ENCODE measurements at places on chromosomes 2 and 18. TPM values are rescaled to one million over a fixed set of nuclear protein-coding genes. Genes with fewer than 3 reads are reported as not detected.

MSTN gene
- total RNA-seq = 0.08 TPM

EVX2 gene
- not detected for total RNA-seq

TMEM182 gene
- total RNA-seq = 12.5 TPM

GRHL1 gene
- total RNA-seq = 13.7 TPM

GRCh38 chr2:64770781-64771334 is 117.1 kb upstream of the SERTAD2 start:
- DNase-seq = no peak

GRCh38 chr2:34096562-34097171 is 497.6 kb upstream of the FAM98A start:
- peak; percentile 46 for DNase-seq

- no peak for DNase-seq
These were observed 5.8 kb upstream of the PAX8 start for GRCh38 chr2:113284476-113284875.

- no peak for DNase-seq
These were observed 390.3 kb downstream of the ARHGAP15 start for GRCh38 chr2:143519521-143519920.

DNA sequence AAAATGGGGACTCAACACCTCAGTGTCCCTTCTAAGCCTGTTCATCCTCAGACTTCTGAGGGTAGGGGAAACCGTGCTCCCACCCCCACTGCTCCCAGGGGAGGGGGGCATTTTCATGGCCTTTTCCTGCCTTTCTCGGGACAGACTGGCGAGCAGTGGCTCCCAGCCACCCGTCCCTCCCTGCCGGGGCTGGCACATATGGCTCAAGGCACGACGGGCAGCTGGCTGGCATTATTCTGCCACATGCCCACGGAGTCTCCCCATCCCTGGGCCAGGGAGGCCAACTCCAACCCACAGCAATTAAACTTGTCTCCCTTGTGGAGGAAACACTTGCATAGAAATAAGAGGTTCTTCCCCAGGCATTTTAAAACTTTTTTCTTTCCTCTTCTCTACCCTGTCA is 148.5 kb upstream of the CBLN2 start:
- no peak for DNase-seq

DNA sequence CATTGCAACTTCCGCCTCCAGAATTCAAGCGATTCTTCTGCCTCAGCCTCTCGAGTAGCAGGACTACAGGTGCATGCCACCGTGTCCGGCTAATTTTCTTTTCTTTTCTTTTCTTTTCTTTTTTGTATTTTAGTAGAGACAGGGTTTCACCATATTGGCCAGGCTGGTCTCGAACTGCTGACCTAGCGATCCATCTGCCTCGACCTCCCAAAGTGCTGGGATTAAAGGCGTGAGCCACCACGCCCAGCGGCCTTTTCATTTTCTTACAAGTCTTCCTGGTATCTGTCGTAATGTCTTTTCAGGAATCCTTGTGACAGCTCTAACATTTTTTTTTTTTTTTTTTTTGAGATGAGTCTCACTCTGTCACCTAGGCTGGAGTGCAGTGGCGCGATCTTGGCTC is 66.4 kb upstream of the EDAR start:
- no peak for DNase-seq

DNA sequence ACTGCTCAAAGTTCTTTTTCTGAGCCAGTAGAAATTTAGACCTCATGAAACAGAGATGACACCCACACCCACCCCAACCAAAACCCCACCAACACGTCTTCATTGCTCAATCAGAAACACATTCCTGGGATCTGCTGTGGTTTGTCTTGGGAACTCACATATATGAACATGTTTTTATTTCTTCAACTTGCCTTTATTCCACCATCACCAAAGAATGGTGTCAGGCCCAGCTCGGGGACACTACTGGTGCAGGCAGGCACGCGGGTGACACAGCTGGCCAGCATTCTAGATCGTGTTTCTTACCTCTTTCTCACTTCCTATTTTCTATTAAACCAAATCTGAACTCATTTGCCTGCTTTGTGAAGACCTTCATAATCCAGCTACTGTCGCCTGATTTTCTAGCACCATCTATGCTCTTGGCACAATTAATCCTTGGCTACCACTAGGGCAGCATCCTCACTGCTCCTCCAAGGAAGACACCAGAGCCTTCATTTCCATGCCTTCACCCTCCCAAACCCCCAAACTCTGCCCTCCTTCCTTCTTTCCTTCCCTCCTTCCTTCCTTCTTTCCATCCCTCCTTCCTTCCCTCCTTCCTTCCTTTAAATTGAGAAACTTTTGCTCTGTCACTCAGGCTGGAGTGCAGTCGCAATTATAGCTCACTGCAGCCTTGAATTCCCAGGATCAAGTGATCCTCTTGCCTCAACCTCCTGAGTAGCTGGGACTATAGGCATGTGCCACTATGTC is 157.1 kb downstream of the BCL2 start:
- DNase-seq = no peak

- no peak for DNase-seq
These were observed 111.8 kb upstream of the DCC start for GRCh38 chr18:52228166-52228565.
